ENCODE measurements at places on chromosomes 3 and 15.

DNA sequence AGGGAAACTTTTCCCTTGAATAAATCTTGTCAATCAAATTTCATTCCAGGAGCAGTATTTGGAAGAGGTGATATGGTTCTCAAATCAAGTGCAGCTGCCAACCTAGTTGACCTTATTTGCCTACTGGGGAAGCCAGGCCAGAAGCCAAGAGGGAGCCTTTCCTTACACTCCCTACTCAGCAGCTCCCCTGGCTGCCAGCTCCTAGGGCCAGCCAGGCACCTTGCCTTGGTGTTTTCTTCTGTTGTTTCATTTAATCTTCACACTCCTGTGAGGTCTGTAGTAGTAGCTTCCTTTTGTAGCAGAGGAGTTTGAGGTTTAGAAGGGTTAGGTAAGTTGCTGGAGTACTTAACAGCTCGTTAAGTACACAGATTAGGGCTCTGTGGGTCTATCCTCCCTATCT lies 22.6 kb downstream of the MKRN2OS start:
- no peak for DNase-seq

DNA sequence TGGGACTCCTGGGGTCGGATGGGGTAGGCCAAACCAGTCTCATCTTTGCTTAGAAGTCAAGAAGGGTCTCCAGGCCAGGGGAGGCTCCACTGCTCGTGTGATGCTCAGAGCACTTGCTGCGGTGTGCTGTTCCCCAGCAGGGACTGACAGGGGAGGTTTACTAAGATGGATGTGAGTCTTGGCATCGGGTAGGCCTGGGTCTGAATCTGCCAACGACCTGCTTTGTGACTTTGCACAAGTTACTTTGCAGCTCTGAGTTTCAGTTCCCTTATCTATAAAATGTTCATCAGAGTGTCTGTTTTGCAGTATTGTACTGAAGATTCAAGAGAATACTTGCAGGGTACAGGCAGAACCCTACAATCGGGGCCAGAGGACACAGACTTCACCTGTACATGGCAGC lies 17.3 kb upstream of the CDCP1 start:
- DNase-seq = no peak

GRCh38 chr15:51973775-51974174 lies 2.2 kb upstream of the LEO1 start:
- DNase-seq = no peak

- no peak for DNase-seq
Measured at GRCh38 chr15:58773024-58773423, 1.9 kb downstream of the MINDY2 start.

- no peak for DNase-seq
Measured at GRCh38 chr3:196740481-196741248, 1.0 kb downstream of the PAK2 start.

DNA sequence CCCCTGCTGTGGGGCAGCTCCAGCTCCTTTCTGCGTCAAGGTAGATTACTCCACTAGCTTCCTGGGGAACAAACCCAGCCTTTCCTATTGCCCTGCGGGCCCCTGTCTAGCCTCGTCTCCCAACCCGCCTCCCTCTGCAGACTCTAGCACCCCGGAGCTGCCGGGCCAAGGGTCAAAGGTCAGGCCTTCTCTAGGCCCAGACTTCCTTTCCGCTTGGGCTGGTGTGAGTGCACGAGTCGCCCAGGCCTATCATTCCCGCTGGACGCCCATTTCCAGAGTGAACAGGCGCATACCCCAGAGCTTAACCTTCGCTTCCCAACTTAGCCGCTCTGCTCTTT lies 11.6 kb upstream of the ONECUT1 start:
- no peak for DNase-seq

GRCh38 chr3:87625876-87626275 lies 349.5 kb upstream of the POU1F1 start:
- no peak for DNase-seq

DNA sequence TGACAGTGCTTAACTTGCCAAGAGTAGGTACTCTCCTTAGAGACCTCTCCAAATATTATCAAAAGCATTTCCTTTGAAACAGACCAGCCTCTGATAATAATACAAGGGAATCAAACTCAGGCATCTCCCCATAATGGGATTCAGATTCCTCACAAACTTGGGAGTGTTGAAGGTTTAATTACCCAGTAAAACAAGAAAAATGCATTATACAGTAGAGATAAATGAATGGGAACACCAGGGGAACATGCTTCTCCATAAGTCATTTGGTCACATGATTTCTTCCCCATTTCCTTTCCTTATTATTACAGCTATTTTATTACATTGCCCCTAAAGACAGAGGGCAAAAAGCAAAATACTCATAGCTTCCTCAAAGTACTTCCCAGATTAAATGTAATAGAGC lies 325.0 kb upstream of the CDIN1 start:
- DNase-seq = no peak

- no peak for DNase-seq
Measured at GRCh38 chr3:159157275-159157674, 355.4 kb downstream of the MFSD1 start.

- DNase-seq = no peak
Measured at GRCh38 chr15:57112178-57112577, 193.7 kb downstream of the TCF12 start.

DNA sequence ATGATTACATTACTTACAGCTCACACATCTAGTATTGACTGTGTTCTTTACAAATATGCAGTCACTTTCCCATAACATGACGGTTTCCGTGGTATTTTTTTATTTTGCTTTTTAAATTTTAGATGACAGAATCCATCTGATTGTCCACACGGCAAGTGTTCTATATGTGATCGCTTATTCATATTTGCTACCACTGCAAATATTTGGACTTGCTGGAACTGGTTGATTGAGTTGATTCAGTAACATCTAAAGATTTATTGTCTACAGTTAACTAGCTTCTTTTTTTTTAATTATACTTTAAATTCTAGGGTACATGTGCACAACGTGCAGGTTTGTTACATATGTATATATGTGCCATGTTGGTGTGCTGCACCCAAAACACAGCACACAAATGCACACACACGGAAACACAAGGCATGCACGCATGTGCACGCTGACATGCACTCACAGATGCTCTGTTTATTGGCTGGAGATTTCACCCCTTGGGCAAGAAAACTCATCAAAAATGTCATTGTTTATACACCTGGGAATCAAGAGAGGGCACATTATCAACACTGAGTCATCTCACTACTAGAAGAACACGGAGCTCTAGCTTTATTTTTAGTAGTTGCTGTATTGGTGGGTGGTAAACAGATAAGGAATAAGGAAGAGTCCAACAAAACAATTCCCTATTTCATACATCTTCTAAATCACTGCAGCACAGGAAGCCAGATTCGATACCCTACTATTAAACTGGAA lies 16.4 kb downstream of the ARRDC4 start:
- DNase-seq = no peak

GRCh38 chr3:182837855-182838454 lies 44.7 kb downstream of the ATP11B start:
- no peak for DNase-seq

- no peak for DNase-seq
Measured at GRCh38 chr15:96031426-96032110, 298.9 kb upstream of the NR2F2 start.

GRCh38 chr15:68518046-68518445 lies 60.7 kb upstream of the CORO2B start:
- no peak for DNase-seq

- DNase-seq = no peak
Measured at GRCh38 chr3:107416138-107416537, 38.9 kb downstream of the CCDC54 start.

DNA sequence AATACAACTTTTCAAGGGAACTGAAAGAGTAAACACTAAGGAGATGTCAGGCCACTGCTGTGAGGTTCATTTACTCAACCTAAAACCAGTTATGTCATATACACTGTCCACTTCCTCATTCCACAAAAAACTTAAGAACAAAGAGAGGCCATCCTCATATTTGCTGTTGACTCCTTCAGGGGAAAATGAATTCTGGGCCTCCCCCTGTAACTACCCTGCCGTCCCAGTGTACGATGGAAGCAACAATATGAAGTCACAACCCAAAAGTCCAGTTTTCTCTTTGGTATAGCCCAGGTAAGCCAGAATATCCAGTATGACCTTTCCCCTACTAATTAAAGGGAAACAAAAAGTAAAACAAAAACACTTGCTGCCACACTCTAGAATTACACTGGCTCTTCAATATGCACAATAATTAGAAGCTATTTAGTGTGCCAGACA lies 16.2 kb downstream of the CEP152 start:
- no peak for DNase-seq

- DNase-seq = no peak
Measured at GRCh38 chr15:45714590-45715488, 80.0 kb downstream of the SQOR start.

DNA sequence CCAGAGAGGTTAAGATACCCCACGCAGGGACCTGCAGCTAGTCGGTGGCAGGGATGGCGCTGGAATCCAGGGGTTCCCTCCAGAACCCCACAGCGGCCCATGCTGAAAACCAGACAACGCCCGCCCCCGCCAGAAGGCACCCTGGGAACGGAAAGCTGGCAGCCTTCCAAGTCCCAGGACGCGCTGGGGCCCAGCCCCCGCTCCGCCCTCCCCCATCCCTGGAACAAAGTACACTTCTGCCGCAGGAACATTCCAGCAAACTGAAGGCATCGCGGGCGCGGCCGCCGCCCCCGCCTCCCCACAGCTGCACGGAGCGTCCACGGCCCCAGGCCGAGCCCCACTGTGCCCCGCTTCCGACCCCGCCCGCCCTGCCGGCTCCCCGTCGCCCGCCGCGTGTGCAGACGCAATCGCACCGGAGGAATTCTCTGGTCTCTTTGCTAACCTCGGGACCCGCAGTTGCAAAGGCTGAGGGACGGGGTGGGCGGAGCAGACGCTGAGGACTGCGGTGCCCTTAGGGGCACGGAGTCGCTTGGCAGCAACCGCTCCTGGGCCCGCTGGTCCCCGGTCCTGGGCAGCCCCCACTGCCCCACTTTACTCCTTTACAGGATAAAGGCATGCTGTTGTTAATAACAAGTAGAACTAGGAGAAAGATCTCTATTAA lies 44.8 kb upstream of the RNU6-1 start:
- DNase-seq = no peak

GRCh38 chr15:25990220-25990619 lies 127.1 kb upstream of the ATP10A start:
- DNase-seq = no peak

Measured in T-helper 22 cell (primary cell).